ENCODE measurements at places on chromosomes 5 and 9.

DNA sequence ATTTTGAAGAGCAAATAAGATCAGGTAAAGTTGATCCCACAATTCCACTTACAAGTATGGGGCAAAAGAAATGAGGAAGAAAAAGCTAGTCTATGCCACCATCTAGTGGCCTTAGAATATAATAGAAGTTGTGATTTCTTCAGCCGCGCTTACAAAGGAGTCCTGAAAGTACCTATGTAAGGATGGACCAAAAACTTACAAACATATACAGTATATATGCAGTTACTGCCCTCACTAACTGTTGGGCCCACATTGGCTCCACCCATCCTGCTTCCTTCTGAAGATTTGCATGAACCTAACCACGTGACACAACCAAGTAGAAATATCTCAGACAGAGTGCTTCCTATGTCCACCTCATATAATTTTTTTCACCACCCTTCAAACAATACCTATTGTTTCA is 11.7 kb upstream of the OR13D1 start:
- no peak for DNase-seq

DNA sequence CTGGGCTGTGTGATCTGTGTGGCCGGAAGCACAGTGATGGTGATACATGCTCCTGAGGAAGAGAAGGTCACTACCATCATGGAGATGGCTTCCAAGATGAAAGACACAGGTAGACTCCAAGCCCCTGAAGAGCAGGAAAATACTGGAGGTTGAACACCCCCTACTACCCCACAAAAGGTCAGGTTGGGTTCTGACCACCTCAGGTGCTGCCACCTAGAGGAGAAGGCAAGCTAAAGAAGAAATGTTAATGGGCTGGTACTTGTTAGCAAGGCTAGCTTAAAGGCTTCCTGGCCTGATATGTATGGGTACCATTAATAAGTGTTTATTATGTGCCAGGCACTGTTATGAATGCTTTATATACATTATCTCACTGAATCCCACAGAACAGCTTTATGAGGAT is 11.7 kb downstream of the NIPAL4 start:
- DNase-seq = no peak

DNA sequence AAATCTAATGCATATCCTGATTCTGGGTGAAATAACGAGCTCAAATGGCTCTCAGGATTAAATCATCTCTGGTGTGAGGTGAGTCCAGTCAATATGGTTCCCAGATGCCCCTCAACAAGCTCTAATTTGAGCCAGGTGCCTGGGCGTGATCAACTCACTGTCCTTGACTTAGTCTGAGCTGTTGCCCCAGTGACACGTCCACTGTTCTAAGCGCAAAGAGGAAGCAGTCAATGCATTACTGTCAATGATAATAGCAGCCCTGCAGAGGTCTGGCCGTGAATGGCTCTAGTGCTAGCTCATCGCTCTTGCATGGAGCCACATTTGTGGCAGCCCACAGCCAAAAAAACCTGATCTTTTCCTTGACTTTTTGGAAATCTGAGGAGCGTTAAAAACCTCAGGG is 128.6 kb upstream of the EFNA5 start:
- no peak for DNase-seq

GRCh38 chr9:74887041-74887980 is at the start of gene TRPM6:
TSS of gene TRPM6 (minus strand) at chr9:74887921. CDS start at chr9:74887856, 65 bp downstream.
- DNase-seq = peak; percentile 21

- no peak for DNase-seq
Observed at GRCh38 chr9:38447703-38448102, 23.4 kb upstream of the IGFBPL1 start.

DNA sequence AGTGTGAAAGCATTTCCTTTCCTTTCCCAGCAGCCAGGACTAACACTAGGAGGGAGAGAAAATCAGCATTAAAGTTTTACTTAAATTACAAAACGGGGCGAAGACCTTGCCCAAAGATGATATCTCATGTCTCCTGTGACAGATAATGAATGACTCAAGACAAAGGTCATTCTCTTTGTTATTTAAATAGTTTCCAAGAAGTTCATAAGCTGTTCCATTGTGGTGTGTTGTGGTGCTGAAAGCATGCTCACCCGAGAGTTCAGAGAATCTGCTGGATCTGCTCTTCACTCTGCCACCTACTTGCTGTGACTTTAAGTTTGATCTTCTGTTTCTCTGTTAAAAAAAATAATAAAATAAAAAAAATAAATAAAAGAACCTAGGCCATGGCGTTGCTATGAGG is 265.9 kb upstream of the NR4A3 start:
- no peak for DNase-seq

DNA sequence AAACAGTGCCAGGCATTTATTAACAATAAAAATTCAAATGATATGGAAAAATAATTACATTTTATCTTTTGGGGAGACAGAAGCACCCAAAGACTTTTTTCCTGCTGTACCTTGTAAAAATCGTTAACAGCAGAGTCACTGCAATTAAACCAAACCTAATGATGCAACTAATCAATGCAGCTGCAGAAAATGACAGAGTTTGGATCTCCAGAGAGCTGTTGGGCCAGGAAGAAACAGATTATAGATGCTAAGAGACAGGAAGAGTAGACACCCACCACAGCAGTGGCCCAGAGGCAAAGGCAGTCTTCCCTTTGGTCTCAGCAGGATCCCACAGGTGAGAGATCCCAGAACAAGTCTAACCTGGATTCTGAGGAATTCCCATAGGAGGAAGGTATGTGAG is 53.0 kb downstream of the SPOCK1 start:
- DNase-seq = no peak

GRCh38 chr5:171032435-171032973 is 170.7 kb downstream of the RANBP17 start:
- DNase-seq = no peak

DNA sequence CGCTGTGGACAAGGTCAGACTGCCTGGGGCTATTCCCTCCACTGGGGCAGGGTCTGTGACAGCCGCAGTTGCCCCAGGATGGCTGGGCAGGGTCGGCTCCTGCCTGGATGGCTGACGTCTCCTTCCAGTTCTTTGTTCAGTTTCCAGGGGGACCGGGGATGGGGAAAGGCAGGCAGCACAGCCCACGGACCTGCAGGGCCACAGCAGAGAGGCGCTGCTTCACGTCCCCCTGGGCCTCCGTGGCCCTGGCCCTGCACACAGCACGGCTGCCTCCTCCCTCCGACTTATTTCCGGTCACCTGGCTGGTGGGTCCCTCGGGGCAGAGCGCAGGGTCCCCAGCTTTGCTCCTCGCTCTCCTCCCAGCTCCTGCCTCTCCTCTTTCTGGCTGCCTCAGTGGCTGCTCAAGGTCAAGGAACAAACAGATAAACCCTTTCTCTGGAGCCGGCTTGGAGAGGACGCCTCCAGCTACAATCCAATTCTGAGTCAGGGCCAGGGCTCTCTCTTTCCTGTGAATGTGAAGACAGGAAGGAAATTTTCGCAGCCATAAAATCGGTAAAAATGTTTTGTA is 169.7 kb downstream of the C9orf50 start:
- DNase-seq = no peak

DNA sequence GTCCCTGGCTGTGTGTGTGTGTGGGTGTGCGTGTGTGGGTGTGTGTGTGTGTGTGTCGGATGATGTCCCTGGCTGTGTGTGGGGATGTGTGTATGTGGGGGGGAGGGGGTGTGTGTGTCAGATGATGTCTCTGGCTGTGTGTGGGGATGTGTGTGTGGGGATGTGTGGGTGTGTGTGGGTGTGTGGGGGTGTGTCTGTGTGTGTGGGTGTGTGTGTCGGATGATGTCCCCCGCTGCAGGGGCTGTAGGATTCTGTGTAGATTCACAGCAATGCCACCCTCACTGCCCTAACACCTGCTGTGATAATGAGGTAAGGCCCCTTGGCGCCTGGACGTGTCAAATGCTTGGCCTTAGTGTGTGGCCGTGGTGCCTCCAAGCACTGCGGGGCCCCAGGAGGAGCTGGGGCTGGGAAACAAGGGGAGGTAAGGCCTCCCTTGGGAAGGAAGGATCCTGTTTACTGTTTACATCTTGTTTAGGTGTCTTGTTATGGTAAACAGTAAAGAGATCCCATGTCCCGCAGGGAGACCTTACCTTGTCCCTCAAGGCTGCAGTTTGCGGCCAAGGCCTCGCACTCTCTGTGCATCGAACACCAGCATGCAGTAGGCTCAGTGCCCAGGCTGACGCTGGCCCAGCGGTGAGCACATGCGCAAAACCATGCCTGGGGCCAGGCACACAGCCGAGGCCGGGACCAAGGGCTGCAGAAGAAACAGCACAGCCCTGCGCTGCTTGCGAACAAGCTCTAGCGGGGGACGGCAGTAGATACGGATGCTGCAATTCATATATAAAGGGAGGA is 24.1 kb downstream of the AHRR start:
- DNase-seq = no peak

DNA sequence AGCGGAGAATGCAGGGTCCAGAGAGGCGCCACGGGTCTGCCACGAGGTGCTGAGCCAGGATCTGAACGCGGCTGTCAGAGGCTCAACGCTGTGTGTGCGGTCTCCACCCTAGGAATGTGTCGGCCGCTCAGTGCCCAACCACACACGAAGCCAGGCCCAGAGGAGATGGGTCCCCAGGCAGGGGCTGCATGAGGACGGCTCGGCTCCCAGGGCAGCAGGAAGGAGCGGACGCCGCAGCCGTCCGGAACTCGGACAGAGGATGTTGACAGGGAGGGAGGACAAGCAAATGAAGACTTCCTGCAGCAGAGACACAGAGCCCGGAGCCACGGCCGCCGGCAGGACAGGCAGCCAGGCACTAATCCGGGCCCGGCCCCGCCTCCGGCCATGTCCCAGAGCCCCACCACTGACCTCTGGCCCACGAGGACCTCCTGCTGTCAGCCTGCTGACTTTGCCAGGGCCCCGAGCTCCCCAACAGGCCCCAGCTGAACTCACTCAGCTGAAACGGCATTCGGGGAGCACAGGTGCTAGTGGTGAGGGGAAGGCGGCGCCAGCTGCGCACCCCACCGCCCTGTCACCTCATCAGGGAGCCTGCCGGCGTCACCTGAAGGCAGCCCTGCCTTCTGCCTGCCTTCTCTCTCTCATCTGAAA is 12.7 kb downstream of the VAV2 start:
- DNase-seq = no peak

DNA sequence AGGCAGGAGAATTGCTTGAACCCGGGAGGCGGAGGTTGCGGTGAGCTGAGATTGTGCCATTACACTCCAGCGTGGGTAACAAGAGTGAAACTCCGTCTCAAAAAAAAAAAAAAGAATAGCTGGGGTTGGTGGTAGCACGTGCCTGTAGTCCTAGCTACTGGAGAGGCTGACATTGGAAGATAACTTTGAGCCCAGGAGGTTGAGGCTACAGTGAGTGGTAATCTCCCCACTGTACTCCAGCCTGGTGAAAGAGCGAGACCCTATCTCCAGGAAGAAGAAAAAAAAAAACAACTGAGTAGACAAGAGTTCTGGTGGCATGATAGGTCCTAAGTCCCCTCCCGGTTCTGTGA is 26.3 kb downstream of the GOLGA2 start:
- no peak for DNase-seq

DNA sequence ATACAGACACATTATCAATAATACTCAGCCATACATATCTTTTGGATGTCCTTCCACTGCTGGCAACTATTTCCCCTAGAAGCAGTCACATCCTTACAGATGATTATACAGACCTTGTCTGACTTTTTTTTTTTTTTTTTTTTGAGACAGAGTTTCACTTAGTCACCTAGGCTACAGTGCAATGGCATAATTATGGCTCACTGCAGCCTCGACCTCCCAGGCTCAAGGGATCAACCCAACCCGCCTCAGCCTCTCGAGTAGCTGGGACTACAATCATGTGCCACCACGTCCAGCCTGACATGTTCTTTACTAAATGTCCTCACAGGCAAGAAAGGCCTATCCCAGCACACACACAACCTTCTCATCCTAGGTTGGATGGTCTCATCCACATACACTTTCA is 24.0 kb downstream of the NR6A1 start:
- no peak for DNase-seq

GRCh38 chr5:3320317-3320875 is 275.2 kb upstream of the IRX1 start:
- DNase-seq = no peak

- DNase-seq = no peak
Observed at GRCh38 chr5:143696921-143697320, 115.0 kb upstream of the HMHB1 start.

- no peak for DNase-seq
Observed at GRCh38 chr9:6538666-6539071, 106.9 kb downstream of the GLDC start.

- DNase-seq = no peak
Observed at GRCh38 chr5:179530069-179530998, 20.0 kb upstream of the RUFY1 start.

DNA sequence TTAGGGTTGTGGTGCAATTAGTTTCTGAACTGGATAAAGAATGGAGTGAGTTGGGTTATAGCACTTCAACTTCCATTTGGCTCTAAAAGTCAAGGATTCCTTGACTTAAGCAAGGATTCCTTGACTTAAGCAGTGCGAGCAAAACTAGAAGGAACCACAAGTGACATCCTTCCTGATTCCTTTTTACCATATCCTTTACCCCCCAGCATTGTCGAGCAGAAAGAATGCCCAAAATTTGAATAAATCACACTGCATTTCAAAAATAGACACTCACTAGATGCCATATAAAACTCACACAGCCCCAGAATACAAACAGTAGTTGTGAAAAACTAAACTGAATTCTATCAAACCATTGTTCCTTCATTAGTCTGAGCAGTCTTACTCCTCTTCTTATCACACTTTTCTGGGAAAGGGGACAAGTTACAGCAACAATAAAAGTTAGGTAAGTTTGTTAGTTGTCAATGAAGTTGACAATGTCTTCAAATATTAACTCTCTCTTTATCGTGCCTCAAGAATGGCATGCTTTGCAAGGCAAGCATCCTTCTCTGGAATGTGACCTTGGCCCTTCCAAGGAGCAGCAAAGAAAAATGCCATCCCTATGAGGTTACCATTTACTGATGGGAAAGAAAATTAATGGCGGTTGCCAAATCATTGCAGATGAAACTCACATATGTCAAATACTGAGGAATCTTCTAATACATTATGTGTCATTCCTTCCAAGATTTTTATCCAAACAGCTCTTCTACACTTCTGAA is 273.3 kb upstream of the ANKRD55 start:
- no peak for DNase-seq

DNA sequence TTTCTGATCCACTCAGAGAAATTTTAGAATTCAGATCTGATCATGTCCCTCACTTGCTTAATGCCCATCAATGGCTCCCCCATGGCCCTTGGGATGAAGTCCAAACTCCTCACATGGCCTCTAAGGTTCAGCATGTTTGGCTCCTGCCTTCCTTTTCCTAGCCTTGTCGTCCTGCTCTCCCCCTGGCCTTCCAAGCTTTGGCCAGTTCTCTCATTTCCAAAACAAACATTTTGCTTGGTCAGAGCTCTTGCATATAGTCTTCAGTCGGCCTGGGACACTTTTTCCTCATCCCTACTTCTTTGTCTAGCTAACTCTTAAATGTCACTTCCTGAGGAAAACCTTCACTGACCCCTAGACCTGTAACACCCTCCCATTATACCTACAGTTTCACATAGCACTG is 37.1 kb upstream of the PPP3R2 start:
- no peak for DNase-seq

- no peak for DNase-seq
Observed at GRCh38 chr5:7622498-7622897, 226.6 kb downstream of the ADCY2 start.

- DNase-seq = no peak
Observed at GRCh38 chr5:56674441-56674840, 140.9 kb upstream of the MAP3K1 start.
